ENCODE measurements at places on chromosomes 11 and 22.
A peak's percentile ranks its signal among the peaks of the same experiment; 100 is the strongest.

GRCh38 chr22:18994056-18994455 lies 58.0 kb upstream of the PRODH start:
- no peak for DNase-seq

GRCh38 chr22:43488031-43488866 lies 76.4 kb downstream of the MPPED1 start:
- no peak for DNase-seq

- no peak for DNase-seq
Measured at GRCh38 chr11:107567739-107568335, 2.3 kb upstream of the ALKBH8 start.

DNA sequence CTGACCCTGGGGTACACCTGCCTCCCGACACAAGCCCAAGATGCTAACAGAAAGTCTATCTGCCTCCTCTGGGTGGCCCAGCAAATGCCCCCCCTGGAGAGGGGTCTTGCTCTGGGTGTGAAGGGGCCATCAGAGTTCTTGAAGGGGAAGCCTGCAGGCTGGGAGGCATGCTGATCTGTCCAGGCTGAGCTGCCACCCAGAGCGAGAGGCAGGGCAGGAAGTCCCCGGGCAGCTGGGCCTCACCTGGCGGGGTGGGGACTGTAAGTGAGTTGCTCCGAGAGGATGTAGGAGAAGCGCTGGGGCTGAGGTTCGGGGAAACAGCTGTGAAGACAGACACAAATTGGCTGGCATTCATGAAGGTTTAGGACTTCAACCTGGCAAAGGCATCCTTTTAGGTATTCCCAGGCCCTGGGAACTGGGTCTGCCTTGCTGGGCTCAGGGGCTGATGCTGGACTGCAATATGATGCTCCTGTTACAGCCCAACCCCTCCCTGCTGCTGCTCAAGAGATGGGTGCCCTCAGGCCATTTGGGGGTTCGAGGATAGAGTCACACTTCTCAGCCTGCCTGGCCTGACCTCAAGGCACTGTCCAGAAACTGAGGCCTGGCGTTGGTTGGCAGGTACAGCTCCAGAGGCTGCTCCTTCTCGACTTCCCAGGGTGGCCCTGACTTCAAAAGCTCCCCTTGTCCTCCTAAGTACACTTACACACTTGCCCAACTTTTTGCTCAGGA lies 60.2 kb upstream of the LYVE1 start:
- DNase-seq: no peak

- no peak for DNase-seq
Measured at GRCh38 chr11:70372076-70372475, 26.3 kb upstream of the CTTN start.

GRCh38 chr11:121589946-121590537 lies 137.3 kb upstream of the SORL1-AS1 start:
- DNase-seq: peak; percentile 48

- DNase-seq: no peak
Measured at GRCh38 chr22:37213941-37214730, 1.9 kb upstream of the SSTR3 start.

GRCh38 chr11:117479372-117479771 lies 151.7 kb downstream of the CEP164 start:
- peak; percentile 39 for DNase-seq

GRCh38 chr11:44671234-44671633 lies 55.5 kb upstream of the TSPAN18 start:
- DNase-seq: no peak
